ENCODE measurements at places on chromosomes 1 and 21.

GRCh38 chr1:41520951-41521752 lies 36.7 kb upstream of the EDN2 start:
- DNase-seq = no peak

GRCh38 chr1:26349188-26349876 lies 4.6 kb downstream of the CRYBG2 start:
- peak; percentile 71 for DNase-seq

- DNase-seq = no peak
These were observed 26.4 kb downstream of the MEGF6 start for GRCh38 chr1:3584915-3585314.

DNA sequence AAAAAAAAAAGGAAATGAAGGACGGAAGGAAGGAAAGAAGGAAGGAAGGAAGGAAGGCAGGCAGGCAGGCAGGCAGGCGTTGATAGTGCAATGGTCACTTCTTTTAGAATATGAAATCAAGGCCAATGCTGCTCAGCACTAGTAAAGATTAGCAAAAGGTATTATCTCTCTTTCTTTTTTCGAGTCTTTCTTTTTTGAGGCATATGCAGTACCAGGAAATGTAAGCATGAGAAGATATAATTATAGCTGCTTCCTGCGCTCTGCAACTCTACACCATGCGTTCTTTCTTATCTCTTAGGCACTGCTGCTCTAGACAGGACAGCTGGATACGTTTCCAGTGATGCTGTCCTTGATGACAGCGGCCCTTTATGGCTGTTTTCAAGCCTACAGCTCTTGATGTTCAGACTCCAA lies 1512.5 kb upstream of the B3GALT2 start:
- no peak for DNase-seq

- DNase-seq = no peak
These were observed 55.4 kb downstream of the RPAP2 start for GRCh38 chr1:92354259-92354658.
